Stimulated activated CD4-positive, alpha-beta T cell treated with anti-CD3 and anti-CD28 coated beads, Interleukin-1b, Interleukin-23, amount 100 ng/mL, for 4 hours (primary cell): ENCODE measurements at places on chromosomes 13 and 19.

DNA sequence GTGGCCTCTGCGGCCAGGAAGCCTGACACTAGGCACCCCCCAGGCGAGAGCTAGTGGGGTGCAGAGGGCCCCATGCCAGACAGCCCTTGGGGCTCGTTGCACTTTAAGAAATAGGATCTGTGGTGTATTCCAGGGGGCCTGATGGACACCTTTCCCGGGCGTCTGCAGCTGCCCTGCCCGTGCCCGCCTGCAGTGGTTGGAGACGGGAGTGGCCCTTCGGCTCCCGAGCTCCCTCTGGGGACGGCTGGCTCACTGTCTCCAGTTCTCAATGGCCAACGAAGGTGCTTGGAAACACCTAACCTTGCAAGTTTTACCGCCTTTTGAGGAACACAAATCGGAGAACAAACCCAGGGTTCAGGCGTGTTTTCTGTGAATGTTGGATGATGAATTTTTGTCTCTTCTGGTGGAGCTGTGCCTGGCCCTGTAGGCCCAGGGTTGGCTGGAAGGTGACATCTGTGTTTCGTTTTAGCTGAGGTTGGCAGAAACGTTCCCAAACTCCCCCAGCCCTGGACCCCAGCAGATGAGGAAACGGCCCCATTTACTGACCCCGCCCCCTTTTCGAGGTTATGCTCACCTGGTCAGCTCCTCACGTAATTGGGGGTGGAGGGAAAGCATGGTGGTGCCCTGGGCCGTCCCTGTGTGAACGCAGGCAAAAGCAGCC lies 17.4 kb upstream of the NPAS1 start:
- no peak for DNase-seq

- DNase-seq: no peak
Observed at GRCh38 chr13:26308250-26308649, 54.3 kb downstream of the CDK8 start.

GRCh38 chr19:41198559-41198958 lies 5.5 kb downstream of the CYP2S1 start:
- no peak for DNase-seq

- no peak for DNase-seq
Observed at GRCh38 chr13:24625331-24625731, 54.9 kb upstream of the ATP12A start.

DNA sequence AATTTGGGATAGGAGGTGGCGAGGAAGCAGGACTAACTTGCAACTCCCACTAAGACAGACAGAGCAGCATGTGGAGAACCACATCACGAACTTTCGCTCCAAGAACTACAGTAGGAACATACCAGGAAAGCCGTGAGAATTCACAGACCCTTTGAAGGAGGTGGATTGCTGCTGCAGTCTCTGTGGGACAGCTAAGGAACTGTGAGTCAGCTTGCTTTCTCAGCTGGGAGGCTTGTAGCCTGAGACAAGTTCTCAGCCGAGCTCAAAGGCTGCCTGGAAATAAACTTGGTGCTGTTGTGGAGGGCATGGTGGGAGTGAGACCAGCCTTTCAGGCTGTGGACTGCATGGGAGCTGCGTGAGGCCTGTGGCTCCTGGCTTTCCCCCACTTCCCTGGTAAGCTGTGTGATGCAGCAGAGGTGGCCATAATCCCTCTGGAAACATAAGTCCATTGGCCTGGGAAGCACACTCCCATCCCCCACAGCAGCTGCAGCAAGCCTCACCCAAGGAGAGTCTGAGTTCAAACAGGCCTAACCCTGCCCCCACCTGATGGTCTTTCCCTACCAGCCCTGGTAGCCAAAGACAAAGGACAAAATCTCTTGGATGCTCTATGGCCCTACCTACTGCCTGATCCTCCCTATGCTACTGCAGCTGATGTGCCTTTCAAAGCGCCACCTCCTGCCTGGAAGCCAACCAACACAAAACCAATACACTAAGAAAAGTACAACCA lies 441.1 kb upstream of the HTR2A start:
- DNase-seq: no peak

DNA sequence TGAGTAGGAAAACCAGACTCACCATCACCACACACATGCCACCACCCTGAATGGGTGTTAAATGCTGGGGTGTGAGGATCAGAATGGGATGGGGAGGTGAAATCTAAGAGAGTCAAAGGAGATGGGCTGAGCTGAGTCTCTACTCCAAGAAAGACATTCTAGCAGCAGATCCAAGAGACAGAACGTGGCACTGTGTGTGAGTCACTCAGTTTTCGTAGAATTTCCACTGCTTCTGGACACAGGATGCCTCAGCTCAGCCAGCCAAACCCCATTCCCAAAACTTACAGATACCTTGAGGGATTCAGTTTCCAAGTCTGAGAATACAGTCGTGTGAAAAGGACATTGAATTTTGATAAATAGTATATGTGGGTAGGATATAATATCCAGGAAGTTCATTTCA lies 7.3 kb upstream of the CYP2A7 start:
- no peak for DNase-seq

GRCh38 chr19:45404557-45405434 lies at the start of gene PPP1R13L:
TSS of gene PPP1R13L (minus strand) at chr19:45405069. CDS start at chr19:45398318, 6,751 bp downstream.
- no peak for DNase-seq

GRCh38 chr19:40366697-40367561 lies 18.4 kb downstream of the PLD3 start:
- DNase-seq: no peak

DNA sequence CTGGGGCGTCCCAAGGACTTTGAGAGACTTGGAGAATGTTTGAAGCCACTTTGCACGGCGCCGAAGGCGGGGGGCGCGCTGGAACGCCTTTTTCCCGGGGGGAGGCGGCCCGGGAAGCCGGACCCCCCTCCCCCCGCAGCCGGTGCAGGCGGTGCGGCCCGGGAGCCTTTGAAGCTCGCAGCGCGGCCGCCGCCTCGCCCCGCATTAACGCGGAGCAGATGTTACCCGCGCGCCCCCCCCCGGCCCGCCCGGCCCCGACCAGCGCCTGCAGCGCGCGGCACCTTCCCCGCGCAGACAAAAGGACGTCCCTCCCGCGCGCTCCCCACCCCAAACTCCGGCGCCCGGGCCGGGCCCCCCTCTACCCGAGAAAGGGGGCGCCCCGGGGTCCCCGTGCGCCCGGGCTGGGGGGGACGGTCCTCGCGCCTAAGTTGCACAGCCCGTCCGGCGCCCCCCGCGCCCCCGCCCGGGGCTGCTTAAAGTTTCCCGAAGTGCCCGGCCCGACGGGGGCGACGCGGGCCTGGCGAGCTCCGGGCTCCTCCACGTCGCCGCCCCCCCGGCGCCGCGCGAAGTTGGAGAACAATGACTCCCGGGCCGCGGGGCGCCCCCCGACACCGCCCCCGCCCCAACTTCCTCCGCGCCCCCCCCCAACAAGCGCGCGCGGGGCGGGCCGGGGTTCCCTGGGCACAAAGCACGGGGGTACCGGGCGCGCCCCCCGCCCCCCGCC lies 685 bp downstream of the TCF3 start:
- peak; percentile 52 for DNase-seq

DNA sequence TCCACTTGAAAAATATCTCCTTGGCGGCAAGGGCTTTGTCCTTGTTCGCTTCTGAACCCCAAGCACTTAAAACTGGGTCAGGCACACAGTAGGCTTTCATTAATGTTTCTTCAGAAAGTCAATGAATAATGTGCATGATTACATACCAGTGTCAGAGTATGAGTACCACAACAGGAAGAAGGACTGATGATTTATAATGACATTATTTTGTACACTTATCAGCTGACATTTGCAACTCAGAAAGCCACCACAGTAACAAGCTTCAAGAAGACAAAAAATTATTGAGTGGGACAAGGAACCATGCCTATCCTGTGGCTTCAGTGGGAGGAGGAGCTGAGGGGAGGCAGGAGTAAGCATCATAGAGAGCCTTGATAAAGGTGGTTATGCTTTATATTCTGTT lies 10.0 kb downstream of the POLR1D start:
- no peak for DNase-seq

DNA sequence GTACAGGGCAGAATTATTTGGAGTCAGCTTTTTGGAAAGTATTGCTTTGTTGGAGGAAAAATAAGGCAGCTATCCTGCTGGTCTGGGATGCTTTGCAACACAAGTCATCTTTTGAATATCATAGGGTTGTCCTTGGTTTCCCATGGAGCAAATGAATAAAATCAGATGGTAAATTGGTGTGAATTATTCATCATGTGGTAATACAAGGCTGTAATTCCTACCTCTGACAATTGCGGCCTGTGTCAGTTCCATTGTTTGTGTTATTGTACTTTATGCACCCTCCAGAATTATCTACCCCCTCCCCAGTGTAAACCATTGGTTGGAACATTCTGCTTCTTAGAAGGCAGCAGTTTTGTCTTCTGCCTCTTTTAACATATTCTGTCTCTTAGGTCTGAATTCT lies 46.2 kb downstream of the RNASEH2B start:
- DNase-seq: no peak

DNA sequence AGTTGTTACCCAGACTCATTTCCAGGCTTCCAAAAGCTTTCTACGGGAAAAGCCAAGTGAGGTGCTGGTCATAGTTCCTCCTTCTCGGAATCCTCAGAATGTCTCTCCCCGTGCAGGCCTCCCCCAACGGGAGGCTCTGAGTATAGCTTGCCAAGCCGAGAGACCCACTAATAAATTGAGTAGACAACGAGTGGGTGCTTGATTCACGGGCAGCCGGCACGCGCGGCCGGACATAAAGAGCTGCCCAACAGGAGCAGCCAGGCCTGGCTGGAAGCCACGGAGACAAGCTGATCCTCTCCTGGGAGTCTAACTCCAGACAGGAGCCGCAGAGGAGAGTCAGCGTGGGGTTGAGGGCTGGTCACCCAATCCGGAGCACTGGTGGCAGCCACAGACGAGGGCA lies 43.4 kb upstream of the MEDAG start:
- no peak for DNase-seq

DNA sequence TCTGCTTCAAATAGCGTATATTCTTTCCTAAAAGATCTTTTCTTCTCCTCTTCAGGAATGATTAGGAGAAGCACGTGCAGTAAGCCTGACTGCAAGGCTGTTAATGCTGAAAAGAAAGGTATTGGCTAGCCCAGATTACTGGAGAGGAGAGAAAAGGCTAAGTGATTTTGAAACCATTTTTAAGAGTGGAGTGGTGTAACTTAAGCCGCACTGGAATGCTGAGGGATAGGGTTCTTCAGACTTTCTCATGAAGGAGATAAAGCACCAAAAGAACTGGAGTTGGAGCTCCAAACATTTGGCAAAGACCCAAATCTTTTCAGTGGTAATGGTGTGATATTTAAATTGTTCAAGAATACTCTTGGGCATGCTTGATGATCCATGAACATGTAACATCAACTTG lies 388.3 kb downstream of the COG6 start:
- no peak for DNase-seq

- no peak for DNase-seq
Observed at GRCh38 chr19:38653028-38653571, 5.7 kb downstream of the ACTN4 start.

DNA sequence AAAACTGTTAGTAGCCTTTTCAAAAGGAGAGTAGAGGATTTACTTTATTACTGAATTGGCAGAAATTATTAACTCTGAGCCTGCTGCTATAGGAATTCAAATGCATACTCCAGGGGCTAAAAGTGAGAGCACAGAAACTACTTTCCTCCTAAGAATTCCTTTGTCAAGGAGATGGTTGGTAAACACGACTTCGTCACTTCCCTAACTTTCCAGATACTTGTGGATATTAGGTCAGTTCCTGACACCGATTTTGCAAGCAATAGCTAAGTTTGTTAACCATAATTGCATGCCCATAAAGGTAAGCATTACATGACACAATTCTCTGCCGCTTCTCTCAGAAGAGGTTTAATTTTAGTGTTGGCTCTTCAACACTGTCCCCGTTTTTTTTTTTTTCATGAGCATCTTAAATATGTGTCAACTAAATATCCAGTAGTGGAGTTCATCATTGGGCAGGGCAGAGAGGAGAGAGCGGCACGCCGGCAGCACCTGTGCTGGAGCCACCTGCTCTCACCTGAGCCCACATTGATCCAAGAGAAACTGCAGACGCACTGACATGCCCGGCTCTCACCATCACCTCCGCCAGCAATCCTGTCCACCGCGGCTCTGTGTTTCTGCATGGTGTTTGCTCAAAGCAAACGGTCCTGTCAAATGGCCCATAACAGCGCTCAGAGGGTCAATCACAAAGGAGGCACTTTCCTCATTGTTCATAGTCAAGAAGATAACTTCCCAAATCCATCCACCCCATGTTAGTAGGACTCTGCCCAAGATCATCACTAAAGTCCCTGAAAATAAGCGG lies 2.6 kb downstream of the MED26 start:
- DNase-seq: no peak

- no peak for DNase-seq
Observed at GRCh38 chr13:76619631-76620030, 266.6 kb downstream of the KCTD12 start.

DNA sequence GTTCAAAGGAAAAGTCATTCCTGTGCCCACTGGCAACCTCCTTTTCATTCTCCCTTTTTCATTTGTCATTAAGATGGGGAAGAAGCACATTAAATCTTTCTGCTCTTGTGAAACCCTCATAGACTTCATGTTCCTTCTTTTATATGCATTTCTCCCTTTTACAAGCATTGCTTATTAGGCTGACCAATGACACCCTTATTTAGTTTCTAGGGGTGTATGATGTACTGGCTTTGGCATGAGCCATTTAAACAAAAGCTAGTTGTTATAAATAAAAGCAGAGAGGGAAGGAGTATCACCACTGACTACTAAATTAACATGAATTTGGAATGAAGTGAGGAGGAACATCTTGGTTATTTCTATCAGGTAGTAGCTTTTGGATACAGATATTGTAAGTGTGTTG lies 68.2 kb upstream of the PCDH9 start:
- no peak for DNase-seq

DNA sequence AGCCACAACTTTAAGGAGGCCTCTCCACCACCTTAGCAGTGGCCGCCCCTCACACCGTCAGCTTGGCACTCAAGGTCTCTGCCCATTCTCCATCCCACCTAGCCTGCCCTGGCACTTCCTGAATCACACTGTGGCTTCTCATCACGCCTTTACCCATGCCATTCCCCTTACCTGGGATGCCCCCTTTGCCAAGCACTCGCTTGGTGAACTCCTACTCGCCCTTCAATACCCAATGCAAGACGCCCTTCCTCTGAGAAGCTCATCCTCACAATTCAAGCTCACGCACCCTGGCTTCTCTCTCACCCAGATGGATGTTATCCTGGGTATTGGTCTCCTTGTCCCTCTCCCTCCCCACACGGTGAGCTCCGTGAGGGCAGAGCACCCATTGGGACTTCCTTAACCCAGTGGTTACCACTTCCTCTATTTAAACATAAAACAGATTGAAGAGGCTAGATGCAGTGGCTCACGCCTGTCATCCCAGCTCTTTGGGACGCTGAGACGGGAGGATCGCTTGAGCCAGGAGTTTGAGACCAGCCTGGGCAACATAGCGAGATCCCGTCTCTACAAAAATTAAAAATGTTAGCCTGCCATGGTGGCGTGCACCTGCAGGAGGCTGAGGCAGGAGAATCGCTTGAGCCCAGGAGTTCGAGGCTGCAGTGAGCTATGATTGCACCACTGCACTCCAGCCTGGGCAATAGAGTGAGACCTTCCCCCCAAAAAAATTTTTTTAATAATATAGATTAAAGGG lies 12.6 kb upstream of the SHD start:
- no peak for DNase-seq

GRCh38 chr13:33401238-33401637 lies 115.7 kb upstream of the STARD13 start:
- no peak for DNase-seq

GRCh38 chr19:51417107-51417809 lies at the start of gene SIGLEC10:
TSS of gene SIGLEC10 (minus strand) at chr19:51417642. CDS start at chr19:51417581, 61 bp downstream.
- DNase-seq: no peak
